ENCODE measurements at places on chromosomes 7 and 10. TPM values are rescaled to one million over a fixed set of nuclear protein-coding genes. Genes with fewer than 3 reads are reported as not detected.

The MAGI2 gene
- 9.5 TPM for total RNA-seq

The POLR2J2 gene
- total RNA-seq: 2.8 TPM

The OR9A2 gene
- total RNA-seq: 1.2 TPM

The TMEM196 gene
- not detected for total RNA-seq
